NCI-H2081 (cell line): ENCODE measurements at places on chromosomes 5 and 9.

DNA sequence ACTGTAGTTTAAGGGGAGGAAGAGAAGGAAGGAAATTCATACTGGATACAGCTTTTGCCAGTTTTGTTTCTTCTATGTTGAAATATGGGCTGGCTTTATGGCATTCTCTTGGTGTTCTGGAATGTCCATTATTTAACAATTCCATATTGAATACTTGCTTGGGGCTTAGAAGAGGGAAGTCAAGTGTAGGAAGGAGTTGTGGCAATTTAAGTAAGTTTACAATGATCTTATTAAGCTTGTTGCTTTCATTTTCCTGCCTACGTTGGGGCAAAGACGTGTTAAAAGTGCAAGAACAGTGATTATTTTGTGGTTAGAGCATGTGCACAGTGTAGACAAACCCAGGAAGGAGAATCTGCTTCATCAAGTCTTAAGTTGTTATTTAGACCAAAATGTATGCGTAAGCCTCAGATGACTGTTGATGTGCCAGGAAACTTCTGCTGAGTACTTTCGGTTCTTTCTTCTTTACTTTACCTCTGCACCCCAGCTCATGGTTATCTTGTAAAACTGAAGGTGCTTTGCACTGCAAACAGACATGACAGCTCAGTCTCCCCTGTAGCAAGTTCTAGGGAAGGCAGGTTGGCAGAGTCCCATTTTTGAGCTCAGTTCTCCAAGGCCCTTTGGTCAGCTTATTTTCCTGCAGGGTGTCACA is 75.8 kb downstream of the F2RL2 start:
- no peak for DNase-seq

DNA sequence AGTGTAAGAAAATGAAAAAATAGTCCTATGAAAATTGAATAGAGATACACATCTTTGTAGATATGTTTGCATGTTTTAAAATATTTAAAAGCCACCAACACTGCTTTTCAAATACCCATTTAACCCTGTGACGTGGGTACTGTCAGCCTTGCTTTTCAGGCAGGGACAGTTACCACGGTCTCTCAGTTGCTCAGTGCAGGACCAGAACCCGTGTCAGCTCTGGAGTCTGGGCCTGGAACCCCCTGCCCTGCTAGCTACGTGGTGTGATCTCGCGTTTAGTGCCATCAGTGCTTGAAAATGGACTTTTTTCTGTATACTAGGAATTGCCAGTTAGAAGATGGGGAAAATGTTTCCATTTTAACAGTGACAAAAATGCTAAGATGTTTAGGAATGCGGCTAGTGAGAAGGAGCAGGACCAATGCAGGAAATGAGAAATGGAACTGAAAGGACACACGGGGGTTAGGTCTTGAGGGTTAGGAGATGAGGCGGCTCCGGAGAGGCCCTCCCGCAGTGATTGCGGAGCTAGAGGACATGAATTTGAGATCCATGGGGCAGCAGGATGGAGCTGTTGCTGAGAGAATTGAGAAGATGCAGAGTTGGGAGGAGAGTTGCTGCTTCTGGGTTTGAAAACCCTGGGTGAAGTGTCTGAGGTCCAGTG is 13.7 kb downstream of the RNU6ATAC start:
- DNase-seq, result no peak

DNA sequence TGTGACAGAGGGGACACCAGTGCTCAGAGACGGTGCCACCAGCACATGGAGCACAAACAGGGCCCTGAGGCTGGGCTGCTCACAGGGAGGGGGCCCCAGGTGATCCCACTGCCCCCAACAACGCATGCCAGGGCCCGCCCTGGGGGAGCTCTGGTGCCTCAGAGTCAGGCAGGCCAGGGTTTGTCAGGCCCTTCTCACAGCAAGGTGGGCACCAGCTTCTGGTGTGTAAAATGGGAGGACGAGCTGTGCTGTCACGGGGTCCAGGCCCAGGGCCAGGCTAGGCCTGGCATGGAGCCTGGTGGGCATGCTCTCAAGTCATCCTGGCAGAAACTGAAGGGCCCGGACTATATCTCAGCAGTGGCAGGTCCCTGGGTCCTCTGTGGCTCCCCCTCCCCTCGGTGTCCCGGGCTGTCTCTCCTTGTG is 34.5 kb downstream of the PRRT1B start:
- no peak for DNase-seq

DNA sequence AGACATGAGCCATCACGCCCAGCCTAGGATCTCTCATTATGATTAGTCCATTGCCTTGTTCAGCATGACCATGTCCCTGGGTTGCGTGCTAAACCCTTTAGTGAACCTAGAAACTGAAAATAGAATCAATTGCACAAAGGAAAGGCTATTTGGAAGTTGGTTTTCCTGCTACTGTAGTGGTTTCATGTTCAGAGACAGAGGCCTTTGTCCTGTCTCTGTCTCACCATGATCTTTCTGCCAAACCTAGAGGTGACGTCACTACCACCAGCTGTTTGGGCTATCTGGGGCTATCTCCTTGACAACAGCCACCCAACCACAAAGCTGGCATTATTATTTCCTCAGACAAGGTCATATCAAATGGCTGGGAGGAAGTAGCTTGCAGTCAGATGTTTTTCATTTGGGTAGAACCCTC is 4.0 kb upstream of the CDK5RAP2 start:
- DNase-seq, result peak; percentile 83

GRCh38 chr9:68472119-68472518 is 68.6 kb downstream of the TMEM252 start:
- DNase-seq, result no peak

GRCh38 chr5:84758008-84758407 is 373.3 kb upstream of the EDIL3 start:
- DNase-seq, result no peak
